ENCODE measurements at places on chromosomes 12 and 14.

GRCh38 chr14:76696361-76696760, 64.9 kb upstream of the VASH1 start:
- DNase-seq, result no peak

DNA sequence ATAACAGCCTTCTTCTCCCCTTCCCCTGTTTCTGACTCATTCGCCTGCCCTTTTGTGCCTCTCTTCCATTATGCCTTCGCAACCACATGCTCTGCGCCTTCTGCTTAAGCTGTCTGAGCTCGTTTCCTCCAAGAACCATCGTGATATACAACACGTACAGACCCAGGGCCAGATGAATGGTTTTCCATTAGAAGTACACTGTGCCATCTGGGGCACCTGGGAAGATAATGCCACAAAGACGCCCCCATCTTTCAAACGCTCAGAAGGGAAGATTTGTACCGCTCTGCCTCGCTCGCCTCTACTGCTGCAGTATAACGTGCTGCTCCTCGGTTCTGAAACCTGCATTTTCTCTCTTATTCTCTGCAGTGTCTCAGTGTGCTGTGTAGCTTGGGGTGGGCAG, 470.9 kb upstream of the STXBP6 start:
- no peak for DNase-seq

DNA sequence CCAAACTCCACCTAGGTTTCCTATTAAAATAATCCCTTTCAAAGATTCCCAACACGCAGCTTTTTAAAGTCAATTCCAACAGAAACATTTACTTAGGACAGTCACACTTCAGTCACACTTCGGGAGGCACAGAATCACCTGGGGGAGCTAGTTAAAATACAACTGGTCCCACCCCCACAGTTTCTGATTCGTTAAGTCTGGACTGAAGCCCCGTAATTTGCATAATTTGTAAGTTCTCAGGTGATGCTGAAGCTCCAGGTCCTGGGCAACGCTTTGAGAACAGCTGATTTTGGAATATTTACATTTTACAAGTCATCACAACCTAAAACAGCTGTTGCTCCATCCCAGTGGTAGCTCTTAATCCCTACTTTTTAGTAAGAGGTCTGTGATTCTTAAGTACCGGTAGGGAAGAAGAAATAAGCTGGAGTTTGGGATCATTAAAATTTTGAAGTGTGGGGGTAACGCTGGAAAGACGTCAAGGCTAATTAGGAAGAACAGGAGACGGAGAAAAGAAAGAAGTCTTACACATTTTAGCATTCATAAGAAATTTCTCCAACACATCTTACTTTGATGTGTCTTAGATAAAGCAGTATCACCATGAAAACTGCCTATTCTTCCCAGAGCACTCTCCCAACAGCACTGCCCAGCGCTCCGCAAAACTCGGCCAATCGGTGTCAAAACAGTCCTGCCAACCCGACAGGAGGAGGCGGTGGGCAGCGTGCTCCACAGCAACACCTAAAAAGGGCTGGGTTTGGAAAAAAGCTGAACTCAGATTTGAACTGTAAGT, 1.1 kb downstream of the IPO8 start:
- DNase-seq, result no peak

DNA sequence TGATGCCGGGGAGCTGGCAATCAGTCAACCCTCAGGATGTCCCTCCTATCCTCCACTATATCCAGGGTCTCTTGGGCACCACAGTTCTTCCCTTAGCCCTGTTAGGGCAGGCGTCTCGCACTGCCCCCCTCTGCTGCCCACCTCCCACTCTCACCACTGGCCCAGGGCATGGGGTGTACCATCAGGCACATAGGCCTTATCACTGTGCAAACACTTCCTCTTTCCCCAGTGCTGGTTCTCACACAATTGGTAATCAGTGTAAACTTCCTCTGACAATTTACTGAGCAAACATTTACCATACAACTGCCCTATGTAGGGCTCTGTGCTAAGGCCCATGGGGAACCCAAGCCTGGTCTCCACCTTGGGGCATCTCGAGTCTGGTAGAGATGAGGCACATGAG, 20.1 kb upstream of the TMED10 start:
- no peak for DNase-seq

DNA sequence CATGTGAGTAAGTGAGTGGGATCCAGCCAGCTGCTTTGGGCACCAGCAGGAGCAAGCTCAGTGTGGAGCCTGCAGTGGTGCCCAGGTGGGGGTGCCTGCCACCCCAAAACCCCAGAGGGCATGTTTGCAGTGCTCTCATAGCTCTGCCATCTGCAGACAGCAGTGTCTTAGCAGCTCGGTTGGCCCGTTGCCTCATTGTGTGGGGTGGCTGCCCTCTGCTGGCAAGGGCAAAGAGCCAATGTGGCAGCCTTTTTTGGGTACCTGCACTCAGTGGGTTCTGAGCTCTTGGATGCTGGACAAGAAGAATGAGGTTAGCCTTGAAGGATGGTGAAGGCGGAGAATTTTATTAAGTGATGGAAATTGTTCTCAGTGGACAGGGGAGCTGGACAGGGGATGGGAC, 52.3 kb downstream of the NEUROD4 start:
- no peak for DNase-seq

All from coronary artery (tissue), 2 donors.